ENCODE measurements at places on chromosomes 5 and 9.
A peak's percentile ranks its signal among the peaks of the same experiment; 100 is the strongest.

DNA sequence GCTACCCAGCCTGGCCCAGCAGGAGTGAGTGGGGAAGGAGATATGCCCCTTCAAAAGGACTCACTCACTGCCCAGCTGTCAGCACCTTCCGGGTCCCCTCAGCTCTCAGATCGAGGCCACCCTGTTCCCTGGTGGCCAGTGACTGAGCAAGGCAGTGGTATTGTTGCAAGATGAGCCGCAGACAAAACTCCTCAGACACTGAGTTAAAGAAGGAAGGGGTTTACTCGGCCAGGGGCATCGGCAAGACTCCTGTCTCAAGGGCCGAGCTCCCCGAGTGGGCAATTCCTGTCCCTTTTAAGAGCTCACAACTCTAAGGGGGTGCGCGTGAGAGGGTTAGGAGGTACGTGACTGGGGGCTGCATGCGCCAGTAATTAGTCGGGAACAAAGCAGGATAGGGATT is 9.7 kb upstream of the N4BP3 start:
- no peak for DNase-seq

DNA sequence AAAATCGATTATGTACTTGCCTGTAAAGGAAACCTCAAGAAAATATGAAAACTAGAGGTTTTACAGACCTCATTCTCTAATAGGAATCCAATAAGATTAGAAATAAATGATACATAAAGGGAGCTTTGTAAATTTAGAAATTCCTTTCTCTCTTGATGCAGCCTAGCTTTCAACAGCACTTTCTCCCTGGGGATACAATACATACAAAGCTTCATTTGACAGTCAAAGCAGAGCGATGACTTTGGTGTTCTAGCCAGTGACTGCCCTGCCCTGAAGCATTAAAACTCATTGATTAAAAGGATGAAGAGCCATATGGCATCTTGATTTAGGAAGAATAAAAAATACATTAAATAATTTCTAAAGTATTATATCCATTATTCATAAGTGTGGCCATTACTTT is 46.3 kb upstream of the GLIS3 start:
- DNase-seq = no peak

DNA sequence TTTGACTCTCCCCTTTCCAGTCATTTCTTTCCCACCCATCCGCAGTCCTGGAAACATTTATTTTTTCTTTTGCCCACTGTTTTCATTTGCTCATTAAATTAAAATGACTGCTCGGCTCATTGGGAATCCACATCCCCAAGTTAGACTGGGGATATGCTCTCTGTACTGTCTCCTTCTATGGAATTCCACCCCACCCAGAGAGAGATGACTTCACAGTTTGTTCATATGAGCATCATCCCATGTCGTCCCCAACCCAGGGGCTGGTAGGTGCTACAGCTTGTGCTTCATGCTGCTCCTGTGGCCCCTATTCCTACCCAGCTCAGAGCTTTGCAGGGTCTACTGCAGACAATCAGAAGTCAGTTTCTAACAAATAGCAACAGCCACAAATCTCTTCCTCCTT is 16.5 kb upstream of the RARS1 start:
- DNase-seq = no peak

DNA sequence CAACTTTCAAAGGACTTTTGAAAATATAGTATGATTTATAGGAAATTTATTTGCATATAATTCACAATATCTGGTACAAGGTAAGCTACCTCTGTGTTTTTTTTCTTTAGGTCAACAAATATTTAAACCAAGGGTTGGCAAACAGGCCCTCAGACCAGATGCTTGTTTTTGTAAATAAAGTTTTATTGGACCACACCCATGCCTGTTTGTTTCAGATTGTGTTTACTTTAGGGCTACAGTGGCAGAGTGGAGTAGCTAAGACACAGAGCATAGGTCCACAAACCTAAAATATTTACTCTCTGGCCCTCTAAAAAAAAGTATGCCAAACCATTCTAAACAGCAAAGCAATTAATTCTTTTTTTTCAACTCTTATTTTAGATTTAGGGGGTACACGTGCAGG is 119.7 kb upstream of the CCDC152 start:
- no peak for DNase-seq

DNA sequence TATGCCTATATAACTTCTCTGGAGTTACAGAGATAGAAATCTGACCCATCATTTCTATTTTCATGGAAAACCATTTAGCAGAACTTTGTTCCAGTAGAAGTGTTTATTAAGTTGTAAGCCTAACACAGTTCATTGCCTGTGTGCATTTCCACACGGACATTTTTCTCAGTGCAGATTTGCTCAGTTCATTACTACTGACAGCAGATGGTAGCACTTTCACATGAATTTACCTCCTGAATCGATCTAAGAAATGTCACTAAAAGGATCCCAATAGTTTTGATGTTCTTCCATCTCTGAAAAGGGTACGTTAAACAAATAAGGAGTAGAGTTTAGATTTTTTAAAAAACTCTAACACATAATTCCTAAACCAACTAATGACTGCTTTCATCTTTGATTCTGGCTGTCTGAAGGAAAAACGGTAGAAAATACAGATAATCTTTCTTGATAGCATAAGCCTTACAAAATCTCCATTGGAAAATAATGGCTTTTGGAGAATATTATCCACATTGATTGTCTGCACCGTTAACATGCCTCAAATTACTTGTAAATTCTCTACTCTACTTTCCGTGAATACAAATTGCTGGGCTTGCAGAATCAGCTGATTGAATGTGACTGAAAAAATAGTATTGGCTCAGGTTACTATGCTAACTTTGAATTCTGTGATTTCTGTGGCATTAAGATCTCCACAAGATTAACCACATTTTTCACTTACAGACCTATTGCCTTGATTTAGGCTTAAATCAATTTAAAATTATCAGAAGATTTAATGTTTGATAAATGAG is 33.1 kb downstream of the RPS23 start:
- DNase-seq = no peak

- no peak for DNase-seq
These were observed 68.7 kb downstream of the MRPS27 start for GRCh38 chr5:72251386-72251785.

- no peak for DNase-seq
These were observed 1.5 kb downstream of the DNAJC21 start for GRCh38 chr5:34930870-34931269.

GRCh38 chr5:85010014-85010562 is 625.4 kb upstream of the EDIL3 start:
- DNase-seq = no peak

- DNase-seq = no peak
These were observed 170.0 kb downstream of the AUH start for GRCh38 chr9:91191411-91192380.

DNA sequence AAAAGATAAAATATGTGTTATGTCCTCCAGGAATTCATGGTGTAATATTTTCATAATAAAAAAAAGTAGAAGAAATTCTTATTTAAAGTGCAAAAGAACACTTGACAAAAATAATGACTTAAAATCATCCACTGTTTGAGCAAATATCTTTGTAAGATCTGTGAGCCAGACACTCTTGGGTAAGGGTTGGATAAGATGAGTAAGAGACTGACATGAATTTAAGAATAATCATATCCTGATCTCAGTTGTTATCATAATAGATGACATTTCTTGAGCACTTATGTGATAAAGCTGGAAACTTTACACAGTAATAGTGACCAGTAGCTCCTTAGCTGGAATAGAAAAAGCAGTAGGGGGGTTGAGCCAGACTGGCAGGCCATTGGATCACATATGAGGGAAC is 40.0 kb upstream of the ADRB2 start:
- no peak for DNase-seq

- DNase-seq = no peak
These were observed 38.4 kb downstream of the TLE4 start for GRCh38 chr9:79610019-79610631.

GRCh38 chr5:111756581-111757354 is at the start of gene NREP:
NREP (minus strand) TSS chr5:111757194; CDS start chr5:111755772, 1,422 bp downstream.
- DNase-seq = peak; percentile 4

- no peak for DNase-seq
These were observed 53.2 kb downstream of the TRIP13 start for GRCh38 chr5:945691-946551.

GRCh38 chr5:16461782-16462181 is 3.8 kb downstream of the ZNF622 start:
- DNase-seq = no peak

GRCh38 chr5:68407311-68408239 is 192.0 kb downstream of the PIK3R1 start:
- no peak for DNase-seq

DNA sequence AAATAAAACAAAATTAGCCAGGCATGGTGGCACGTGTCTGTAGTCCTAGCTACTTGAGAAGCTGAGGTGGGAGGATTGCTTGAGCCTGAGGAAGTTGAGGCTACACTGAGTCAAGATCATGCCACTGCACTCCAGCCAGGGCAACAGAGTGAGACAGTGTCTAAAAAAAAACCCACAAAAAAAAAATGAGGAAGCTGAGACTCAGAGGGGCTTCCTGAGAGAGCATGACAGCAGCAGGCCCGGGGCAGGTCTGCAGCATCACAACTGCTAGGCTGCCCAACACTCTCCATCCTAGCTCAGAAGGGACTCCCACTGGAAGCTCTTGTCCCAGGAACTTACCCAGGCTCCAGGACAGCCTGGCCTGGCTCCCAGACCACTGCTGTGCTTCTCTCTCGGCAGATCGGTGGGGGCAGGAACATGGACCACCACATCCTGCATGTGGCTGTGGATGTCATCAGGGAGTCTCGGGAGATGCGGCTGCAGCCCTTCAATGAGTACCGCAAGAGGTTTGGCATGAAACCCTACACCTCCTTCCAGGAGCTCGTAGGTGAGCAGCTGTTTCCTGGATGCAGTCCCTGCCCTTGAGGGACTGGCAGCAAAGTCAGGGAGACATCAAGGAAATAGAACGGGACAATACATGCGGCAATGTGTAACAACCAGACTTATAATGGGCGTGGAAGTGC is 19.1 kb downstream of the PTGS1 start:
- DNase-seq = no peak

DNA sequence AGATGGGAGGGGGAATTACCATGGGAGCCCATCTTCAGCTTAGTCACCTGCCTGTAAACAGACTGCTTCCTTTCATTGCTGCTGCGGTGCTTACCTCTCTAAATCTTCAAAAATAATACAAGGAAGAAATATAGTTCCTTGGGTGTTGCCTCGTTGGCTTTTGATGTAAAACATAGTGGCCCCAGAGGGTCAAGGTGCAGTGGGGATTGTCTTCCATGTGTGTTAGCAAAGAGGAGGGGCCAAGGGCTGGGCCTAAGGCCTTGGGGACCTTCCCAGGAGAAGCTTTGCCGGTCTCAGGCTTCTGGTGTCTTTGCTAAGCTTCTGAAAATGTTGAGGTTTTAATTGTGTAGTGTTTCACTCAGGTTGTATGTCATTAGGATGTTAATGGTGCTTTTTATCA is 90.0 kb downstream of the PDE8B start:
- no peak for DNase-seq

DNA sequence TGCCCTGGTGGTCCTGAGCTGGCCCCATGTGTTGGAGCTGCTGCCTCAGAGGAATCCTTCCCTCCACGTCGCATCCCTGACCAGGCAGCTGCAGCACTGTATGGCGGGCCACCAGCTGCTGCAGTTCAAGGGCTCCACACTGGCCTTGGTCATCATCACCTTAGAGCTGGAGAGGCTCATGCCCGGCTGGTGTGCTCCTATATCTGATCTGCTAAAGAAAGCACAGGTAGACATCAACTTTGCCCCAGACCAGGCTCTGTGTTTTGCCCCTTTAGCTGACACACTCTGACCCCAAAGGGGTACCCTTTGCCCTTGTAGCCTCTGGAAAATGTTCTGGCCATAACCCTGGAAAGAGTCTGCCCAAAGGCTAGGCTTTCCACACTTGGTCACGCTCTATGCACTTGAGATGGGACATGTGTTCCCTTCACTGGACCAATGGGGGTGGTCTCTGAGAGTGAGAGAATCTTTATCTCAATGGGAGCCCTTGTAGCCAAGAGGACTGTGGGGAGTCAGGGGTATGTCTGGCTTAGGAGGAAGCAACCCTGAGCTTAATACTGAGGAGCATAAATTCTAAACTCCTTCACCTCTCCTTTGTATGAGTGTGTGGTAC is 4.8 kb downstream of the CCNI2 start:
- DNase-seq = no peak

GRCh38 chr9:91033797-91034196 is 232.2 kb downstream of the SYK start:
- peak; percentile 29 for DNase-seq

DNA sequence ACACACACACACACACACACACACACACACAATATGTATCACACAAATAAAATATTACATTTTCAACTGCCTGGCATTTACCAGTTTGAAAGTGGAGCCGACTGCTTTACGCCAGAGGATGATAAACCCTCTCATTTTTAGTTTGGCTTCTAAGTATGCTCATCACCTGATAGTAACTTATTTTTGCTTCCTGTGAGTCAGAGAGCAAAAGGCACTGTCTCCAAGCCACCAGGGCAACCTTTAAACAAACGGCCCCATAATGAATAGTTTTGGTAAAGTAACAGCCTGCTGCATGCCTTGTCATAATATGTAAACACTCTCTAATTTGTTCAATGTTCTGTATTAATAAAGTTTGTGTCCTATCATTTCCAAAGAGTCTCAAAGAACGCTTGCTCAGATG is 26.9 kb downstream of the KLF4 start:
- no peak for DNase-seq

DNA sequence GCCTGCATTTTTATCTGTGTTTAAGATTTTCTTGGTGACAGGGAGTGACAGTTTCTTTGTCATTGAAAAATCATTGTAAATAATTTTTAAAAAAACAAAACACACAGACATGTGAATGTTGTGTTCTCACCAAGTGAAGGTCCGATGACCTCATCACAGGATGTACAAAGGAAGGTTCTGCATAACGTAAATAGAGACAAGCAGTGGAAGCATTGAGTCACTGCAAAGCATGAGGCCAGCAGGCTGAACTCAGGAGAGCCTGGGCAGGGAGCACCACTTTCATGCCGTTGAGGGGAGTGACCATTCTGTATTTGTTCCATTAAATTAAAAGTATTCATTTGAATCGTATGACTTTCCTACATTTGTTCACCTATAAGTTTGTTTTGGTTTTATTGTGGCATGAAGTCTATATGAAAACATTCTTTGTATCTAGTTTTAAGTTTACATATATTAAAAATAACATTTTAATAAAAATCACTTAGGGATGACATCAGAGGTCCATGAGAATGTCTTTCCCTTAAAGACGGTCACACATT is 70.4 kb upstream of the TLE1 start:
- DNase-seq = no peak

DNA sequence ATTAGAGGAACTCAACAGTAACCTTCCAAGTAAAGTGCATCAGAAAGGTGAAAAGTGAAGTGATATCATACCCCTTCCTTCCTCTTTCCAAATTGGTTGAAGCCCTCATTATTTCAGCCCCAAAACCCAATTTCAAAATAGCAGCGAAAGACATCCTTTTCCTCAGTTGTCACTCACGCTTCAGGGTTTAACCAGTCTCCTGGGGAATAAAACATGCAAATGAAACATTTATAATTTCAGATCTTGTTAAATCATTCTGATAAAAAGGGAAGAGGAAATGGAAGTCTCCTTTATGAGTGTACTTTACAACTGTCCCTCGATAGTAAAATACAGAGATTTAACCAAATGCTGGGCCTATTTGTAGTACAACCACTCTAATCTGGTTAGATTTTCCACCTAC is 22.5 kb downstream of the TRPM6 start:
- no peak for DNase-seq

Data from hematopoietic multipotent progenitor cell treated with erythropoietin and hydrocortisone succinate and interleukin-3 and kit ligand, for 15 days (in vitro differentiated cells).